Breast epithelium (tissue), 4 donors: ENCODE measurements at places on chromosomes 1 and 21. TPM values are rescaled to one million over a fixed set of nuclear protein-coding genes. Genes with fewer than 3 reads are reported as not detected.
A peak's percentile ranks its signal among the peaks of the same experiment; 100 is the strongest.

DNA sequence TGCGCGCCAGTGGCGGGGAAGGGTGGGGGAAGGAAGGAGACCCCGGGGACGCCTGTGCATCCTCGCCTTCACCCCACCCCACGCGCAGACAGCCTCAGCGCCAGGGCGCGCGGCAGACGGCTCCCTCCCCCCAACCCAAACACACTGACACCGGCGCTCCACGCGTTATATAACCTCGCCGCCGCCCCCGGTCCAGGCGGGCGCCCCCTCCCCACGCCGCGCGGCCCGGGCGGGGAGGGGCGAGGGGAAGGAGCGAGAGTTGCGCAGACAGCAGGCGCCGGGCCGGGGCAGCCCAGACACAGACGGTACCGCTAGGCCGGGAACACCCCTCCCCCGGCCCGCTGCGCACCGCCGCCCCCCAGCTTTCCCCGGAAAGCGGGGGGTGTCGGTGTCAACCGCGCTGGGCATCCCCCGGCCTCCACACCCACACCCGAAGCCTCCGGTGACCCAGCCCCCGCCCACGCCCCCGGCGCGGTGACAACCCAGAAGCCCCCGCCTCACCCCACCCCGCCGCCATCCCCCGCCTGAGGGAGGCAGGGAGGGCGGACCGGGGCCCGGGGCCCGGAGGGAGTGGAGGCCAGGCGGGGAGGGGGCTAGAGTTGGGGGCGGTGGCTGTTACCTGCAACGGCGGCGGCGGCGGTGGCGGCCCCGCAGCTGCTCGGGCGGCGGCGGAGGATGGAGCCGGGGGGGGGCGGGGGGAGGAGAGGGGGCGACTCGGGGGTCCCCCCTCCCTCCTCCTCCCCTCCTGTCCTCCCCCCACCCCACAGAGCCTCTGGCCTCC is 432 bp downstream of the AKT3 start:
- H3K36me3 ChIP-seq: no peaks in the 10 kb centered on the region
- H3K4me3 ChIP-seq: peak overlapping the region; percentile 85
- DNase-seq: no peak

DNA sequence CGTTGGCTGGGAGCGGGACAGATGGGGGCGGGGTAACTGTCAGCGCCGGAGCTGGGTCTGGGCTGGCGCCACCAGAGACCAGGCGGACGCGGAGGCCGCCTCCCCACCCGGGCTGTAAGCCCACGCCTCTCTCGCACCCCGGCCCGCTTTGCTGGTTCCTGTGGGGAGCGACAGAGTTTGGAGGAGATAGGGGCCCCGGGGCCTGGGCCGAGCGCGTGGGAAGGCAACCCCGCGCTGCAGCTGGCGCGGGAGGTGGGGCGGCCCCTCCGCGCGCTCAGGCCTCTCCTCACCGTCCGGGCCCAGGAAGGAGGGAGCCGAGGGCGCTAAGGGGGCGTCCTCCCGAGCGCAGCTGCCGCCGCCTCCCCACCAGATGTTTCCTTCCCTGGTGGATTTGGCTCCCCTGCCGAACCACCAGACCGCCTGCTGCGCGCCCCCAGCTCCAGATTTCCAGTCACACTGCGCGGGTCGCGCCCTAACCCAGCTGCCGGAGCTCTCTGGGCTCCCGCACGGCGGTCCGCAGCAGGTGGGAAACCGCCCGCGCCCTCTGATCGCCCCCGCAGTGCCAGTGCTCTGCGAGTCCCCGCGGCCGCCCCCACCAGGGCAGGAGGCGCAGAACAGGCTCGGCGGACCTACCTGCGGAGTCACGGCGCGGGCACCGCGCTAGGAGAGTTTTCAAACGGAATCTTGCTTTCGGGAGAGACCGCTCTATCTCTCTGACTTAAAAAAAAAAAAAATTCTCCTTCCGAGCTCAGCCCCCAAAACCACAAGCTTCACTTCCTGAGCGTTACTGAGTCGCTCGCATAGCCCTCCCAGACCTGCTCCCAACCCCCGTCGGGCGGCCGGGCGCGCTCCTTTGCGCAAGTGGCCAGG is 1.1 kb downstream of the GFI1 start:
- no peak overlapping the region for H3K27ac ChIP-seq
- peaks cover 11% of the 10 kb centered on the region for H3K27me3 ChIP-seq
- H3K4me1 ChIP-seq: peaks cover 36% of the 10 kb centered on the region
- H3K4me3 ChIP-seq: peak overlapping the region; percentile 69
- no peaks in the 10 kb centered on the region for H3K36me3 ChIP-seq

DNA sequence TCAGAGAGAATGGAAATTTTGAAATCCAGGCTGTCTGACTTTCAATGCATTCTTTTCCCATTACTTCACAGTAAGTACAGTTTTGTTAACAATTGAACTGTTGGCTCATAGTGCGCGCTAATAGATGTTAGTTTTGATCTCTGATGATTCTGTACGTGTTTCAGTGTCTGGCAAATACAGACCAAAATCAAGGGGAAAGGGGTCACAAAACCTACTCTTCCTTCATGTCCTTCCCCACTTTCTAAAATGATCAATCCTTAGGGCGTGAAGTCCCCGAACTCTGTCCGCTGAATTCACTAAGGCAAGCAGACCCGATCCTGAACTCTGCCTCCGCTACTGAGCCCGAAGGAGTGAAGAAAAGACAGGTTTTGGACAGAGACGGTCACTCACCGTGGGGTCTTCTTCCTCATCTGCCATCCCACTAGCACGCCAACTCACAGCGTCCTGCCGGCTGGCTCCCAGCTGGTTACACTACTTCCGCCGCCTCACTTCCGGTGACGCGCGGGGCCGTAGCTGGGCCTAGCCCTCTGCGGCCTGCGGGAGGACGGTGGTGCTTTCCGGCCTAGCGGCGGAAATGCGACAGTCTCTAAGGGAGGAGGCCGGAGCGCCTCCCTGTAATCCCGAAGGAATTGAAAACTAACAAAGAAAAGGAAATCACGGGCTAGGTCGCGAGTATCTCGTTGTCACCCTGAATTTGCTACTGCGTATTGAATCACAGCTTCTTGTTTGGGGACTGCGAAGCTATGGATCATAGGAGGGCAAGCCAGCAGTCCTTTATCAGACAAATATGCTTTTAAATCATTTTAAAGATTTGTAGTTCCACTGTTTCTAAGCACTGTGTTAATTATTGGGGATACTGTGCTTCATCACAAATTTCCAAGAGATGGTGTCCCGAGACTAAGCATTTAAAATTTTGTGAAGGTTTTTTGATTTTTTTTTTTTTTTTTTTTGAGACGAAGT is at the start of gene TAF13:
TAF13 (minus strand) TSS at position 473 of the 960 bp plus-strand sequence; CDS start at position 417, 56 bp downstream.
- no peaks in the 10 kb centered on the region for H3K4me1 ChIP-seq
- no peaks in the 10 kb centered on the region for H3K36me3 ChIP-seq
- H3K27ac ChIP-seq: peak within 1 kb of the TSS; percentile 93
- DNase-seq: peak; percentile 91
- no peaks in the 10 kb centered on the region for H3K27me3 ChIP-seq

DNA sequence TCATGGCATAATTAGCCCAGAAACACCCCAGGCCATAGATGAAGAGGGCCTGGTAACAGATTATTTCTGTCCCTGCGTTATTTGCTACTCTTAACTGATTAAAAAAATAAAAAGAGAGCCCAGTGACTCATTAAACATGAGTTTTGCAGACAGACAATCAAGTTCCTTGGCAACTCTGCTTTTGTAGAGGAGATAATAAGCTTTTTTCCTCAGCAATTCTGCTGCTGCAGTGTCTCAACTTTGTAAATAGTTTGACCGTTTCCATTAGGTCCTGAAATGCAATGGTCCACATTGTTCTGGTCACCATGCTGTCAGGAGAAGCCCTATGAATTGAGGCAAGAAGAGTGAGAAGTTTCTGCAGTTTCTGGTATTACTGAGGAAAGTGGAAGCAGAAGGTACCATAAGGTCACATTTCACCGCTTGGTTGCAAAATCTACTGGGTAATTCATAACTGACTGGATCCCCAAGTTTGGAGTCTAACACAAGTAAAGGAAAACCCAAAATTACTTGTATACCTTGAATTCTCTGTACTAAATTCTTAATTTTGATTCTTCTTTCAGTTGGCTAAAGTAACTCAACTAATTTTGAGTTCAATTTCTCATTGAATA is 139.5 kb downstream of the ZZZ3 start:
- DNase-seq: no peak
- no peaks in the 10 kb centered on the region for H3K4me1 ChIP-seq
- H3K36me3 ChIP-seq: no peaks in the 10 kb centered on the region

GRCh38 chr1:31628931-31629556 is 11.6 kb downstream of the HCRTR1 start:
- peak overlapping the region; percentile 91 for H3K27ac ChIP-seq
- H3K27me3 ChIP-seq: no peaks in the 10 kb centered on the region
- peaks cover 31% of the 10 kb centered on the region for H3K4me1 ChIP-seq
- H3K4me3 ChIP-seq: no peak overlapping the region

DNA sequence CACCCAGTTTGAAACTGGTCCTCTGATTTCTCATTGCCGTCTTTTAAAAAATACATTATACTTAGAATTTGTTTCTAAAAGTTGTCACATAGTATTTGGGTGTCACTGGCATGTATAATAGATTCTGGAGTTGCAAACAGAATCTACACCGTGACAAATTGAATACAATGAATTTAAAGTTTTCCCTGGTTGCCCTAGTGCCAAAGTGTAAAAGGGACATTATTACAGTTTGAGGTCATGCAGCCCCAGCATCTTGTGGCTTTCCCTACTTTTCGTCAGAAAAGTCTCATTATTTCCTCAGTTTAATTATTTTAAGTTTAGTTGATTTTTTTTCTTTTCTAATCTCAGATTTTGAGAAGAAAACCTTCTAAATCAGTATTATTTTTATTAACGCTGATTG is 155.9 kb downstream of the DISP1 start:
- no peak for DNase-seq
- no peaks in the 10 kb centered on the region for H3K36me3 ChIP-seq
- no peaks in the 10 kb centered on the region for H3K27me3 ChIP-seq
- H3K4me1 ChIP-seq: no peaks in the 10 kb centered on the region
- H3K27ac ChIP-seq: no peak overlapping the region

- H3K27me3 ChIP-seq: no peaks in the 10 kb centered on the region
- H3K4me3 ChIP-seq: no peak overlapping the region
- DNase-seq: no peak
- H3K4me1 ChIP-seq: no peaks in the 10 kb centered on the region
- H3K27ac ChIP-seq: no peak overlapping the region
- no peaks in the 10 kb centered on the region for H3K36me3 ChIP-seq
Measured at GRCh38 chr1:62271948-62272728, 47.1 kb downstream of the KANK4 start.

DNA sequence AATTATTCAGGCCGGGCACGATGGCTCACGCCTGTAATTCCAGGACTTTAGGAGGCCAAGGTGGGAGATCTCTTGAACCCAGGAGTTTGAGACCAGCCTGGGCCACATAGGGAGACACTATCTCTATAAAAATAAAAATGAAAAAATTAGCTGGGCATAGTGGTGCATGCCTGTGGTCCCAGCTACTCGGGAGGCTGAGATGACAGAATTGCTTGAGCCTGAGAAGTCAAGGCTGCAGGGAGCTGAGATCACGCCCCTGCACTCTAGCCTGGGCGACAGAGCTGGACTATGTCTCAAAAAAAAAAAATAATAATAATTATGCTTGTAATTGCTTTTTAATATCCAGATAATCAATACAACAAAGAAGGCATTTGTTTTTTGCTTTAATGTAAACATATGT is 91.3 kb downstream of the RIPK4 start:
- no peaks in the 10 kb centered on the region for H3K27me3 ChIP-seq
- H3K27ac ChIP-seq: no peak overlapping the region
- no peak for DNase-seq
- H3K36me3 ChIP-seq: no peaks in the 10 kb centered on the region
- H3K4me1 ChIP-seq: no peaks in the 10 kb centered on the region

DNA sequence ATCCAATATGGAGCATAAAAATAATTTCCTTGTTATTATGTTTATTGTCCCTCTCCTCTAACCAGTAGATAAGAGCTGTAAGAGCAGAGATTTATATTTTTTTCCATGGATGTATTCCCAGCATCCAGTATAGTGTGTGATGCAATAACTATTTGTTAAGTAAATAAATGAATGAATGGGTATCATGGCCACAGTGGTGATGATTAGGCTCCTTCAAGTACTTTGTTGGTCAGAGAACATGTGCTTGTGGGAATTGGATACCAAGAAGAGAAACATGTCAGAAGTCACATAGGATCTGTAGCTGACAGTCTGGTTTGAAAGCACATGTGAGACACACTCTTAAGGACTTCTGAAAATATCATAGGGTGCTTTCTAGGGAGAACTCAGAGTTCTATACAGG is 588.5 kb downstream of the AGBL4 start:
- no peaks in the 10 kb centered on the region for H3K4me1 ChIP-seq
- H3K27ac ChIP-seq: no peak overlapping the region
- H3K27me3 ChIP-seq: no peaks in the 10 kb centered on the region
- H3K4me3 ChIP-seq: no peak overlapping the region

DNA sequence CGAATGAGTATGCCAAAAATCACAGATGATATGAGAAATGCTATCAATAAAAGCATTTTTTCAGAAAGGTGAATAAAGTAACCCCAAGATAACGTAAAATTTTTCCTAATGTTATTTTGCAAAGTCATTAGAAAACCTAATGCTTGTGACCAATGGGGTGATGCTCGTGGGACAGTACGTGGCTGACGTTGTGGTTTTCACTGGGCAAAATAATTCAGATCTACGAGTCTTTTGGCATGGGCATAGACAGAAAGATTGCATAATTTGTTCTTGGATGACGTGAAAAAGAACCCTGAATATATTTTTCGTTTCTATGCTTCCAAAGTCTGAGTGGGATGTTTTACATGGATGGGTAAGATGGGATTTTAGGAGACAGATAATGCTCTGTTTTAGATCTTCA is 71.0 kb downstream of the PBX1 start:
- H3K4me1 ChIP-seq: no peaks in the 10 kb centered on the region
- H3K4me3 ChIP-seq: no peak overlapping the region
- no peak for DNase-seq
- H3K27me3 ChIP-seq: no peaks in the 10 kb centered on the region
- no peak overlapping the region for H3K27ac ChIP-seq

DNA sequence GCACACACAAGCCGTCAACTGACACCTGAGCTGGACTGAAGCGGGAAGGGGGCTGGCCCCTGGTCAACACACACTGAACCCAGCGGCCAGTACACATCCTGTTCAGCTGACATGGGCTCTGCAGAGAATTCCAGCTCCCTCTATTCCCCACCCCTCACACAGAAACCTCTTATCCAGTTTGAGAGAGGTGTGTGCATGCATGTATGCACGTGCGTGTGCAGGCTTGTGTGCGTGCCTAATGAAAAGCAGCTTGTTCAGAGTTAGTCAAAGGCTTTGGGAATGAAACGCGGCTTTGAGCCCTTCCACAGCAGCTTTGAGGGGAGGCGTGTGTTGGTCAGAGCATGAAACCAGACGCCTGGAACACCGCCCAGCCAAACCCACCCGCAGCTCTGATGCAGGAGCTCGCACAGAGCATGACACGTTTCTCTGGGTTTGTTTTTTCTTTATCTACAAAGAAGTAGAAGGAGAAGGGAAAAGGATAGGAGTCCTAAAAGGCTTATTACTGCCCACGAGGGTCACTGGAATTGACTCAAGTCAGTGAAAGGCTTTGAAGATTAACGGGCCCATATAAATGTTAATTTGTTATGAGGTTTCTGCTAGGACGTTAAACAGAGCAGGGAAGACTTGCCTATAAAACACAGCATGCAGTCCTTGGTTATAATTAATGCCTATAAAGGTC is 184.2 kb downstream of the ETS2 start:
- no peak overlapping the region for H3K4me3 ChIP-seq
- DNase-seq: no peak
- peaks cover 10% of the 10 kb centered on the region for H3K4me1 ChIP-seq
- H3K36me3 ChIP-seq: no peaks in the 10 kb centered on the region
- H3K27me3 ChIP-seq: no peaks in the 10 kb centered on the region

Gene IRF6
- 81.8 TPM for total RNA-seq

Gene AMY1B
- total RNA-seq: not detected
